ENCODE measurements at places on chromosomes 2 and 18.

- no peak for DNase-seq
These were observed 99.6 kb downstream of the MAP3K20 start for GRCh38 chr2:173175222-173175621.

DNA sequence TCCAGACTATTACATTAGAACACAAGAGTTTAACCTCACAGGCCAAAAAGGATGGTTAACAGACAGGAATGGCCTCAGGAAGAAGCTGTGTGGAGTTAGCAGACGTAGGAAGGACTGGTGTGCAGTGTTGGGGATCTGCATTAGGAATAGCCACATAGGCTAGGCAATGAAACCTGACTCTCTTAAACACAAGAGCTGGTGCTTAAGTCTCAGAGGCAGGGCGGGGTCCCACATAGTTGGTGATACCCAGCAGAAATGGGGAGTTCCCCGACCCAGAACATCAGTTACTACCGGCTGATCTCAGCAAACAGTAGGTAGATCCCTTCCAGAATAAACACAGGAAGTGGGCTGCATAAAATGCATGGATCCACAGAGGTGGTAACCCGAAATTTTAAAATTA is 64.1 kb downstream of the CCDC93 start:
- DNase-seq = no peak

- DNase-seq = no peak
These were observed 270.1 kb downstream of the TCF4 start for GRCh38 chr18:55317864-55318263.

DNA sequence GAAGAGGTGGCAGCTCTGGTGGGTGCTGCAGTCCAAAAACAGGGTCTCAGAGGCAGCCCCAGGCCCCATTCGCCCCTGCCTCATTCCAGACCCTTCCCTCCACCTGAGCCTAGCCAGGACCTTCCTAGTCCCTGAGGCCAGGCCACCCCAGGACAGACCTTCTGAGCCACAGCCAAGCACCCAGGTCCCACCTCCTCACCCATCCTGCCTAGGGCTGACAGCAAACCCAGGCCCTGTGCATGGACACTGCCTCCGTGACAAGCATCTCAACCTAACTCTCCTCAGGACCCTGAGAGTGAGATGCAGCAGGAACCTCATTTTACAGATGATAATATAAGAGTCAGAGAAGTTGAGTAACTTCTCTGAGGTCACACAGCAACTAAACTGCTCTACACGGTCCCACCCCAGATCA is 15.5 kb downstream of the ADRA2B start:
- DNase-seq = no peak

GRCh38 chr18:63882333-63883141 is 5.0 kb upstream of the SERPINB2 start:
- DNase-seq = no peak

GRCh38 chr2:79210274-79210917 is 50.8 kb upstream of the REG3A start:
- DNase-seq = no peak

DNA sequence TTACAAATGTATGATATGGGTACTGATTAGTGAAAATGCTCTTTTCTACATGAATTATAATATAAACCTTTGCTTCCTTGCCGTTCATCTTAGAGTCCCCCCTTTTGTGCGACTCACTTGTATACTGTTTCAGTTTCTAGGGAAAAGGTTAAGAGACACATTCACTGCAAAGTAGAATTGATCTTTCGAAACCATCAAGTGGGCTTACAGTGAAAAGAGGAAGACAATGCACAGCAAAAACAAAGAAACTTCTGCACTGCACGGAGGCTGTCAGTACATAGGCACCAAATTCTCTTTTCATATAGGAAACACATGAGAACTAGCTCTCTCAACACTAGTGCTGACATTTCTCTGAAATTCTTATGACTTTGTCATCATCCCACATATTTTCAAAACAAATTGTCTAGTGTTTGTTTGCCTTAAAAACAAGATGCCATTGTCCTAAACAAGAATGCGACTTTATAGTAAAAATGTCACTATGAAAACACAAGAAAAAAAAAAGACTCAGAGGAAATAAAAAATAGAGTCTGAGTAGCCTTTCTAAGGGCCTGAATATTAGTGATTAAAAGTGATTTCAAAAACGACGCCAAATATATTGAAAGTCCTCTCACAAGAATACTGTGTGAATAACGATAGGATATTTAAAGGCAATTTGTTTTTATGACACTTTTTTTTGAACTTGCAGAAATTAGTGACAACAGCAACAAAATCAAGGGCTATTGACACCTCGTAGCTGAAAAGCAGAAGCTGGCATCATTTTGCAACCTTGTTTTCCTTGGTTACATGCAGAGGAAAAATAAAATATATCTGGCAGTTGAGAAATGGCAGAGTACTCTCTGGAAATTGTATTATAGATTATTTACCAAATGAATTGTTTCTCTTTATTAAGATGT is 827.0 kb downstream of the BCL11A start:
- DNase-seq = no peak

DNA sequence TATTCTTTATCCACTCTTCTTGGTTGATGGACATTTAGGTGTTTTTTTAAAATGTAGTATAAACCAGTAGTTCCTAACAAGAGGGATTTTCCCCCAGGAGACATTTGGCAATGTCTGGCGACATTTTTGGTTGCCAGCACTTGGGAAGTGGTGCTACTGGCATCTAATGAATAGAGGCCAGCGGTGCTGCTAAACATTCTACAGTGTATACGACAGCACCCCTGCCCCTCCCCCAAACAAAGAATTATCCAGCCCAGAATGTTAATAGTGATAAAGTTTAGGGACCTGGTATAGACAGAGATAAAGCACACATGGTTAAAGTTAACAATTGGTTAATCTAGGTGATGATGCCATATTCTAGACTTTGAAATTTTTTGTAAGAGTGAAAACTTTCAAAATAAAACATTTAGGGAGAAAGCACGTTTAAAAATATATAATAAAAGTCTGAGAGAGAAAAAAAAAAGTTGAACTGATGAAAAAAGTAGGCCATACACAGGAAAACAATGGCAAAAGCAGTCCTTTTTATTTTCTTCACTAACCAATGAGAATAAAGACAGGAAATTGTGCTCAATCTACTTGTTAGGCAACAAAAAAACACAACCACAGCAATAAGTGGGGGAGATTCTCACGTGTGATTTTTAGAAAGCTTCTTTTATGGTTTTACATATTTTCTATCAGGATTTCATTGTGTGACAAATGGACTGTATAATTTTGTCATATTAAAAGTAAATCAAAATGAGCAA is 14.8 kb downstream of the FBXO48 start:
- DNase-seq = no peak

- no peak for DNase-seq
These were observed 35.4 kb upstream of the EML4 start for GRCh38 chr2:42133771-42134195.

- no peak for DNase-seq
These were observed 22.5 kb downstream of the PASK start for GRCh38 chr2:241126771-241127202.

GRCh38 chr2:2590141-2590540 is 259.1 kb upstream of the MYT1L start:
- no peak for DNase-seq

GRCh38 chr2:212973347-212973746 is 178.1 kb downstream of the IKZF2 start:
- no peak for DNase-seq

GRCh38 chr2:127157651-127158485 is 50.9 kb upstream of the BIN1 start:
- no peak for DNase-seq
